ENCODE measurements at places on chromosomes 2 and 18.

GRCh38 chr2:110197452-110197851, 7.4 kb downstream of the NPHP1 start:
- no peak for DNase-seq

- DNase-seq, result no peak
These were observed 3.3 kb upstream of the PER2 start for GRCh38 chr2:238291550-238292281.

GRCh38 chr18:9321017-9321452, 13.5 kb upstream of the TWSG1 start:
- no peak for DNase-seq

- DNase-seq, result no peak
These were observed 30.2 kb downstream of the RNMT start for GRCh38 chr18:13756671-13757070.

DNA sequence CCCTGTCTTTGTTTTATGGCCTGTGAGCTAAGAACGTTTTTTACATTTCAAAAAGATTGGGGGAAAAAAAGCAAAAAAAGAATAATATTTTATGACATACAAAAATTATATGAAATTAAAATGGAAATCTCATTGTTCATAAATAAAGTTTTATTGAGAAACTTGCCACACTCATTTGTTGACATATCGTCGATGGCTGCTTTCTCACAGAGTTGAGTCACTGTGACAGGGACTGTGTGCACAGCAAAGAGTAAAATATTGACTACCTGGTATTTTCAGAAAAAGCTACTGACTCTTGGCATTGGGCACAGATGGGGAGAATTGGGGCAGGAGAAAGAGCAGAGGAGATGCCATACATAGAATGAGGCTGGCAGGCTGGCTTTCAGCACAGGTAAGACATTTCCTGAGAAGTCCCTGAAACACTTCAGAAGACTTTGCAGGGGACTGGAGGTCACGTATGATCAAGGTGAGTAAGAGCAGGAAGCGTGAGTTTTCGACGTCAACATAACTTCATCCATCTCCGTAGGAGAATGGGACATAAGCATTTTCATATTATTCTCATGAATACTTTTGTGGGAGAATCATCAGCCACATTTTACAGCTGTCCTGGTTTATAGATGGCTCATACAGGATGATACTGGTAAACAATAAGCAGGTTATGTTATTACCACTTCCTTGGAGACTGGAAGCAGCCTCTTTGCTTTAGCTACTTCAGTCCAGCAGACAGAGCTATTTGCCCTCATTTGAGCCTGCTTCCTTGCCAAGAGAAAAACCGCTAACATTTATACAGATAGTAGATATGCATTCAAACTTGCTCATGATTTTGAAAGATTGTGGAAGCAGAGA, 32.5 kb upstream of the PUM2 start:
- DNase-seq, result no peak

DNA sequence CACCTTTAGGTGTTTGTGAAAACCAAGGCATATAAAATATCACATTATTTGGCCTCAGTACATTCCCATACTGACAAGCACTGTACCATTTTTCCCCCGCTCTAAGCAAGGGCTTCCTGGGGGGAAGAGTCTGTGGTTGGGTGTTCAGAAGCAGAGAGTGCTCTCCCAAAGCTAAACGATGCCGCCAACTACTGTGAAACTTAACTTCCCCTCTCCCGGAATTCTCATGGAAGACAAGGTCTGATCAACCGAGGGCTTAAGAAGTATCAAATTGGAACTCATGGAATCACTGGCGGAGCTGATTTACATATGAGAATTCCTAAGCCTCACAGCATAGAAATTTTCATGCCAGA, 433 bp upstream of the MFF start:
- peak; percentile 38 for DNase-seq

GRCh38 chr2:113291191-113291590, 12.5 kb upstream of the PAX8 start:
- no peak for DNase-seq

- DNase-seq, result no peak
These were observed 412.0 kb upstream of the TCF4 start for GRCh38 chr18:56000041-56000440.

GRCh38 chr2:239290618-239291474, 110.0 kb downstream of the HDAC4 start:
- peak; percentile 64 for DNase-seq

DNA sequence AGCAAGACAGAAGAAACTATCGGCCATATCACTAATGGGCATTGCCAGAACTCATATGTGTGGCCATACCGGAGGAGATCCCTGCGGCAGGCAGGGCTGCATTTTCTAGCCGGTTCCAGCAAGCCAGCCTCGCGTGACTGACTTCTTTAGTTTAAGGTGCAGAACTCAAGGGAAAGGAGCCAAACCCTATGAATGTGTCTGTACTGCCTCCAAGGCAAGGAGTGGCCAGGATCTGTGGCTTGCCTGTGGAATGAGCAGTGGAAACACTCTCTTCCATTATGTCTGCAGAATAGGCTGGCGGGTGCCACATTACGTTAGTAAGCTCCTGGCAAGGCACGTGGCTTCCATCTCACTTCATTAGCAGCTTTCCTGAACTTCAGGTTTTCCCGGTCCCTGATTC, 137.6 kb downstream of the ATL2 start:
- peak; percentile 37 for DNase-seq

- peak; percentile 70 for DNase-seq
These were observed 262.0 kb downstream of the MREG start for GRCh38 chr2:215751200-215751910.

- no peak for DNase-seq
These were observed 15.6 kb downstream of the TPGS2 start for GRCh38 chr18:36813101-36813775.

DNA sequence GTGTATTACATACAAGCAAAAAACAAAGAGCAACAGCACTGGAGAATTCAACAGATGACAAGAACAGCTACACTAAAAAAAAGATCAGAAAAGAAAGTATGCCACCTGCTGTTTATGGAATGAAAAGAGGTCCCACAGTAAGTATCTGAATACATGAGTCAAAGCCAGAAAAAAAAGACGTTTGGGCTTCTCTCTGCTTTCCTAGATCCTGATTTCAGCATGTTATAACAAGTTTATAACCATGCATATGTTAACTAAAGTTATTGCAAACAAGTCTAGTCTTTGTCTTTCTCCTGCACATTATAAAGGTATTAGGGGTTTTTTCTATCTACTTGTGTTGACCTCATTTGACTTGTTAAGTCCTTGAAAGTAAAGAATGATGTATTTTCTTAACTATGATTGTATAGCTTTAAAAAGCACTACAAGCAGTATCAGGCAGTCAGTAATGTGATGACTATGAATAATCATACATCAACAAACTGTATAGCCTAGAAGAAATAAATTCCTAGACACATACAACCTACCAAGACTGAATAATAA, 108.5 kb upstream of the COL5A2 start:
- peak; percentile 46 for DNase-seq

DNA sequence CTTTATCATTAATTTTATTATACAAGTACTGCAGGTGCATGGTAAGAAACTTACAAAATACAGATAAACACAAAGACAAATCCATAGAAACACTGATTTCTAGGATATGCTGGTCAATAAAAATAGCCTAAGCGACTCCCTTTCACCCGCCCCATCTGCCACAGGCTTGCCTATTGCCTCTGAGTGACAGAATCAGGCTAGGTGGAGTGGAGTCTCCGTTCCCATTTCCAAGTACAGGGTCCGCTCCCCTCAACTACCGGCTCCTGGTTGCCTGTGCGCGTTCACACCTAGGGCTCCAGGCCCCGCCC, 201 bp upstream of the TRAPPC12 start:
- DNase-seq, result no peak

- no peak for DNase-seq
These were observed 10.0 kb upstream of the STPG4 start for GRCh38 chr2:47165001-47165555.

DNA sequence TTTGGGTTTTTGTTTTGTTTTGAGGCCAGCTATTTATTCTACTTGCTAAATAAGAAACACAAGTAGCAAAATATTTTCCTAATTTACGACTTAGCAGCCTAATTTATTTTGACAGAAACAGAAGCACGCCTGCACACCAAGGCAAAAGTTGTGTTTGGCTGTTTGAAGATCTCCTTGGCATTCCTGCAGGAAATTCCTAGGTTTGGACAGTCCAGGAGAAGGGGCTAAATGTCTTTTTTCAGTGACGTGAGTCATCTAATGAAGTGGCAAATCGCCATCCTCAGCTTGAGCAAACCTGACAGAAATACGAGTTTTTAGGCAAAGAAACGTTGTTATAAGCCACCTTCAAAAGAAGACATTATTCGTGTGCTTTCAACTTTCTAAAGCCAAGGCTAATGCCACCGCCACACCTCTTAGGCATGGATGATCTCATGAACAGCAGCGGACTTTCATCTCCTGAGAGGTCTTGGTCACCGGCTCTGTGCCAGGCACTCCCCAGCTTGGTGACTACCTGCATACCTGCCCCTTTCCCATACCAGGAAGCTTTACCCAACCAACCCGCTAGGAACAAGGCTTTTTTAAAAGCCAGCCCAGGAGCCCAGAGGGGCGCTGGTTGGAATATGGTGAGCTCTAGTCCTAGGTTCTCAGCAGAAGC, 30.9 kb downstream of the STK39 start:
- no peak for DNase-seq

GRCh38 chr2:151827564-151828142, 568 bp downstream of the ARL5A start:
- DNase-seq, result peak; percentile 28

- DNase-seq, result no peak
These were observed 493.1 kb downstream of the CPS1 start for GRCh38 chr2:211049321-211050018.

DNA sequence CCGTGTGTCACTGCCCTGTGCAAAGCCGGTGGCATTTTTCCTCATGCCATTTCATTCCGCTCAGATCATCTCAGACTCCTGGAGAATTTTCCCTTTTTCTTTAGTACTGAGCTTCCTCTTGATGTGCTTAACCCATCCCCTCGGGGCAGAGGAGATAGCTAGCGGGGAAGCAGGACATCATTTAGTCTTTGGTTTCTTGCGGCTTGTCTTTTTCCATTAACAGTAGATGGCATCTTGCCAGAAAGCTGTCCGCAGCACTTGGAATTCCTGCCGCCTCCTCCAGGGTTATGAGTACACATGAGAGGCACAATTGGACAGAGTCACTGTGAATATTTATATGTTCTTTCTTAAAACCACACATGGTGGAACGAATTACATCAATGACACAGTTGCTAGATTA, 226.6 kb downstream of the ALPK2 start:
- no peak for DNase-seq

DNA sequence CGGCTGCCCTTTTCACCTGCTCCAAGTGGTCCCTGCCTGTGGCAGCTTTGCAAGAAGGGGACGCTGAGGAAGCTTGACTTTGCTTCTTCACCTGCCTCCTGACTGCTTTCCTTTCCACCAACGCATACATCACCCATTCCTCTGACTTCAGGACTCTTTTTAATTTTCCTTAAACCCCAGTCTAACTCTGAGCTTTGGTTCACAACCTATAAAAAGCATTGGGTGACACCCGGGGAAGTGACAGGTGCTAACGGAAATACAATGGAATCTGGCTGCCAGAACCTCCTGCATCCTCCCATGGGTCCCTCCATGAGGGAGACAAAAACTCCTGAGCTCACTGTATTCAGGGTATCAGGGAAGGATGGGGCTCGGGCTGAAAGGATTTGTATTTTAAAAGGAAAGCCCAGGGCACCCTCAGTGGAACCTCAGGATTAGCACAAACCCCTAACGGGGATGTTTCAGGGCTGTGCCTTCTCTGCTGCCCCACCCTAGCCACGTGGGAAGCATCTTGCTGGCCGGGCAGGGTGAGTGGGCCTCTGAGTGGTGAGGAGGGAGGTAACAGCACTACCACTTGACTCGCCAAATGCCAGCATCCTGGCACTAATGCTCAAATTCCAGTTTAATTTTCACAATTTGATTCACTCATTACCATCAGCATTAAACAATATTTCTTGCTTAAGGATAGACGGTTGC, 284.8 kb downstream of the CELF4 start:
- no peak for DNase-seq

DNA sequence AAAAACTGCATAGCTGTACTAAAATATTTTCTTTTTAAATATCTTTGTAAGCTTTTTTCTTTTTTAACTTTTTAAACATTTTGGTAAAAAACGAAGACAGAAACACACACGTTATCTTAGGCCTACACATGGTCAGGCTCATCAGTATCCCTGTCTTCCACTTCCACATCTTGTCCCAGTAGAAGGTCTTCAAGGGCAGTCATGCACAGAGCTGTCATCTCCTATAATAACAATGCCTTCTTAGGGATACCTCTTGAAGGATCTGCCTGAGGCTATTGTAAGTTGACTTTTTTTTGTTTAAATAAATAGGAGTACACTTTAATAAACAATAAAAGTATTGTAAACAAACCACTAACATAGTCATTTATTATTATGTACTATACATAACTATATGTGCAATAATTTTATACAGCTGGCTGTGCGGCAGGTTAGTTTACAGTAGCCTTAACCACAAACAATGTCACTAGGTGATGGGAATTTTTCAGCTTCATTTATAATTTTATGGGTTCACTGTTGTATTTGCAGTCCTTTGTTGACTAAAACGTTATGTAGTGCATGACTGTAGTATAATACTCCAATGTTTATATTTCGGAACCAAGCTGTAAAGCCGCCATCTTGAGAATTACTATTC, 124.4 kb downstream of the MAP4K4 start:
- no peak for DNase-seq

- no peak for DNase-seq
These were observed 29.8 kb downstream of the TSPYL6 start for GRCh38 chr2:54226260-54226659.

DNA sequence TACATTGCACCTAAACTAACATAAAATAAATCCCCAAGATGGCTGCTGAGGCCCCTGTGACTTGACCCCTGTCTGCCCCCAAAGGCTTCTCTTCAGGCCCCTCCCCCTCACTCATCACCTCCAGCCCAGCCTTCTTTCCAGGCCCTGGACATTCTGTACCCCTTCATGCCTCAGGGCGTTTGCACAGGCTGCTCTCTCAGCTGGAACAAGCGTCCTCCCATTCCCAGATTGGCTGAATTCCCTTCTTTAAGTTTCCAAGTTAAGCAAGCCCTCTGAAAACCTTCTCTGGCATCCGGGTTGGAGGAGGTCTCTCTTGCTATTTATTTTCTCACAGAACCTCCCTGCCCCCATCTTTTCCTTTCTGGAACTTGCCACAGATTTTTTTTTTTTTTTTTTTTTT, 165.2 kb upstream of the BCL2L11 start:
- DNase-seq, result no peak

DNA sequence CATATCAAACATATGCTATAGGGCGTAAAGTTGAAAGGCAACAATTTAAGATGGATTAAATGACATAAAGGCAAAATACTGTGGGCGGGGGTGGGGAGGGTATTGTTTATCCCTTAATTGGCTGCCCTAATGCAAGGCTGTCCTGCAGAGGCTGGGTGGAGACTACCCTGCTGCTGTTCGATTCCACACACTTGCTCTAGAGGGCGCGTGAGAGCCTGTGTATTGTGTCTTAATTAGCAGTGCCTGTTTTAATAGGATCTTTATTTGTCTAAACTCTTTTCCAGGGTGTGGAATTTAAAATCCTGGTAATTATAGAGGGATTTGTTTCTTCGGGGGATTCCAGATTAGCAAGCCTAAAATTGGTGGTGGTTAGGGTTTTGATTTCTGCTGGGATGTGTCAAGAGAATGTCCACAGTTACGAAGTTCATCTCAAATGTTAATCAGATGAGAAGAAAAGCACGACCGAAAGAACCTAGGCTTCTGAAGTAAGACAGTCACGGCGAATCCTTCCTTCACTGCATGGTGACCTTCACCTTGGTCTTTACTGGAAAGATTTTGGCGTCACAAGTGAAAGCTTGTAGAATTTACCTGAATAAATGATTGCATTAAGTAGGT, 103.5 kb upstream of the MAP3K20 start:
- DNase-seq, result peak; percentile 76
